Activated naive CD4-positive, alpha-beta T cell treated with anti-CD3 and anti-CD28 coated beads, Interleukin-2, amount 50 U/mL, for 72 hours (primary cell): ENCODE measurements at places on chromosomes 11 and 22.

DNA sequence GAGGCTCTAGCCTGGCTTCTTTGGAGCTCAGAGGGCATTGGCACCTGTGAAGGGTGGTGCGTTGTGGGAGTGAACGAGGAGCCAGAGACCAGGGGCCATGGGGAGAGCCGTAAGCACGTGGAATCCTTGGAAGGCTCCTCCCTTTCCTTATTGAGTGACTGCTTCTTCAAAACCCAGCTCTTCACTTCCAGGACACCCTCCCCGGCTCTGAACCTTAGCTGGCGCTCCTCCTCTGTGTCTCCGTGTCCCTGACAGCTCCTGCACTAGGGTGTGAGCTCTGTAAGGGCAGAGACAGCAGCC lies 26.3 kb downstream of the POLR3H start:
- no peak for DNase-seq

GRCh38 chr11:65384301-65384889 lies 1.9 kb upstream of the SLC25A45 start:
- DNase-seq = no peak

GRCh38 chr11:109040303-109040702 lies 375.4 kb downstream of the DDX10 start:
- no peak for DNase-seq

DNA sequence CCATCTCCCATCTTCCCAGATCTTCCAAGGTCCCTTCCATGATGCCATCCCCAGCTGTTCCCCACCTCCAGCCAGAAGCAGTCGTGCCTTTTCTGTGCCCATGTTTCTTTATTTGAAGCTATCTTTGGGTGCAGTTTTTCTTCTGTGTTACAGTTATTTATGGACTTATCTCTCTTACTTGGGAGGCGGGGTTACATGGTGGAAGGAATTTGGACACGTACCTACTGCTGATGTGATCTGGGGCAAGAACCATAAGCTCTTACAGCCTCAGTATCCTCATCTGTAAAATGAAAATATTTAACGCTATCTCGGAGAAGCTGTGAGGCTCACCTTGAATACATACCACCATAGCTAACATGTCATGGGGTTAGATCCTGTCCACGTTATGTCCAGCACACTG lies 98.9 kb downstream of the ZBTB16 start:
- DNase-seq = no peak

GRCh38 chr11:17929171-17929570 lies 83.7 kb downstream of the SERGEF start:
- no peak for DNase-seq

DNA sequence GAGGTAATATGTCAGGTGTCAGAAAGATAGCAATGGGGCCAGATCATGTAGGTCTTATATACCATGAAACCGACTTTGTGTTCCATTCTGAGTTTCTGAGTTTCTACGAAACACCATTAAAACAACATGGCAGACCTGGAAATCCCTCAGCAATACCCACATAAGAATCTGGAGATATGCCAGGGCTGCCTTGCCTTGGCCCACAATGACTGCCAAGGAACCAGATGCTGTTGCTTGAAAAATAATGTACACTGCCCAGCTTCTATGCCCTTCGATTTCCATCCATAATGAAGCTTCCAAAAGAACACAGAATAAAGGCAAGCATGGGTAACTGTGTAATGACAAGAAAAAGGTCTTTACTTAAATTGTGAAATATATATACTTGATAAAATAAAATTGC lies 277.4 kb downstream of the SOX6 start:
- DNase-seq = no peak

- no peak for DNase-seq
Measured at GRCh38 chr22:23801238-23801821, 14.6 kb downstream of the SMARCB1 start.

GRCh38 chr11:125123194-125123946 lies 11.9 kb upstream of the TMEM218 start:
- no peak for DNase-seq

GRCh38 chr22:50299785-50300619 lies 7.4 kb downstream of the PLXNB2 start:
- DNase-seq = no peak

DNA sequence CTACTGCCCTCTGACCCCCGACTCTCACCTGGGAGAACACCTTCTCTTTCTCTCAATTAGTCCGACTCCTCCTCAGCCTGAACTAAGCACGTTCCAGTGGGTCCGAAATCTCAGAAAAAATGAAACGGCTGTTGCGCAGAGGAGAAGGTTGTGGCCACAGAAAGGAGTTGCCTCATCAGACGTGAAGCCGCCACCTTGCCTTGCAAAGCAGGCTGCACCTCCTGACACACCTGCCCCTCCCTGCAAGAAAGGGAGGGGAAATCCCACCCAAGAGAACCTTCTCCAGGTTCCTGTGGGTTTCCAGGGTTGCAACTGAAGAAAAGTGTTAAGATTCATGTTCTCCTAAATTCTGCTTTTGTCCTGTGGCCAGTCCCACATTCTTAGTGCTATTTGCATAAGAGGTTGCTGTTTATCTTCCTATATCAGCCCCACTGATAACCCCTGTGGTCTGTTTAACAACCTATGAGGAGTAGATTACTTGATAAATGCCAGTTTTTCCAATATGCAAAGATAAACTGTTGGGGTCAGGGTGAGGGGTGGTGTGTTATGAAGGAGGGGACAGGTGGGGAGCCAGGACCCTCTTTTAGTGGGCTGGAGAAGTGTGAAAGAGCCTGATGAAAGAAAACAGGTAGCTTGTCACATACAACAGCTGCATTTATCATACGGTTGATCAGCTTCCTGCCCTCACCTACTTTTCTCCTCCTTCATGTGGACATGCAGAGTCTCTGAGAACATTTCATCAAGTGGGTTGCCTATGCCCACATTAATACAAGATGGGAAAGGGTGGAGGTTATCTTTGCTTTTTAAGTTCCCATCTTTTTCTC lies 18.2 kb downstream of the ZBTB16 start:
- no peak for DNase-seq

DNA sequence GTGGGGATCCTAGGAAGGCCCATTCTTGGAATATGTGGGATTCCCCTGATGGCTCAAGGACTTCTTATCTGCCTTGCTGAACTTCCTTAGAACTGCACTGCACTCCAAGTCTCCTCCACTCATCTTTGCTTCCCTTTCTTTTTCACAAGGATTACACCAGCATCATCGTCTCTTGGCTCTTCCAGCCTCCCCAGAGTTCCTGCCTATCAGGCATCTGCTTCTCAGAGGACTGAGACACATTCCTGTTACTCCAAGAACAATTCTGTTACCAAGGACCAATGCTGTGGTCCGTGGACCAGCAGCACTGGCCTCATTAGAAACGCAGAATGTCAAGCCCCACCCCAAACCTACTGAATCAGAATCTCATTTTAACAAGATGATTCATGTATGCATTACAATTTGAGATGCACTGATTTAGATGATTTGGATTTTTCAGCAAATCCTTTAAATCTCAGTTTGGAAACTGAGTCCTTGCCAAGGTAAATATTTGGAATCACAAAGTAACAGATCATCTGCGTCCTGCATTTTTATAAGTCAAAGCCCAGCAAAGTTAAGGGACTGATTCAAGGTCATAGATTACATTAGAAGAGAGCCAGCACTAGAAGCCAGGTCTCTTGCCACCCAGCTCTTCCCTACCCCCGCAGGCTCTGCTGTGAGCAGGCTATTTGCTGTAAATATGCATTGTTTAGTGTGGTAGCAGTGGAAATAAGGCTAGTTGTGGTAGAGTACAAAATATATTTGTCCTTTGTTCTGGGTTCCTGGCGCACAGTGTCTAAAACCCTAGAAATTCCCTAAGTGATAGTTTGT lies 110.9 kb downstream of the SWAP70 start:
- no peak for DNase-seq

- peak; percentile 45 for DNase-seq
Measured at GRCh38 chr11:72224564-72225410, at the start of gene INPPL1. INPPL1 (plus strand) TSS chr11:72224767; CDS start chr11:72224985, 218 bp downstream.

DNA sequence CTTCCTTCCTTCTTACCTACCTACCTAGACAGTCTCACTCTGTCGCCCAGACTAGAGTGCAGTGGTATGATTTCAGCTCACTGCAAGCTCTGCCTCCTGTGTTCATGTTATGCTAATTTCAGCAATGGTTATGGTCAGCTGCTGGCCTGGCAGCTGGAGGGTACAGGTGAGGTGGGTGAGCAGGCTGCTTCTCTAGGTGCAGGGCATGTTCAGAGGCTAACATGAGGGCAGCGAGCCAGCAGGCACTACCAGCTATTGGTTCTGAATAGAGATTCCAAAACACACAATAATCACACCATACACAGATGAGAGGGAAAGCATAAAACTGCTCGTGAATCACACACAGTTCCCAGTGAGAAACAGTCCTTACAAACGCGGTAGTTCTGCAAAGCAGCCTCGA lies 48.7 kb upstream of the RFPL3 start:
- no peak for DNase-seq

- DNase-seq = peak; percentile 57
Measured at GRCh38 chr22:17705951-17706900, 67.7 kb downstream of the BCL2L13 start.

- no peak for DNase-seq
Measured at GRCh38 chr11:5524756-5525155, 8.3 kb upstream of the UBQLNL start.

DNA sequence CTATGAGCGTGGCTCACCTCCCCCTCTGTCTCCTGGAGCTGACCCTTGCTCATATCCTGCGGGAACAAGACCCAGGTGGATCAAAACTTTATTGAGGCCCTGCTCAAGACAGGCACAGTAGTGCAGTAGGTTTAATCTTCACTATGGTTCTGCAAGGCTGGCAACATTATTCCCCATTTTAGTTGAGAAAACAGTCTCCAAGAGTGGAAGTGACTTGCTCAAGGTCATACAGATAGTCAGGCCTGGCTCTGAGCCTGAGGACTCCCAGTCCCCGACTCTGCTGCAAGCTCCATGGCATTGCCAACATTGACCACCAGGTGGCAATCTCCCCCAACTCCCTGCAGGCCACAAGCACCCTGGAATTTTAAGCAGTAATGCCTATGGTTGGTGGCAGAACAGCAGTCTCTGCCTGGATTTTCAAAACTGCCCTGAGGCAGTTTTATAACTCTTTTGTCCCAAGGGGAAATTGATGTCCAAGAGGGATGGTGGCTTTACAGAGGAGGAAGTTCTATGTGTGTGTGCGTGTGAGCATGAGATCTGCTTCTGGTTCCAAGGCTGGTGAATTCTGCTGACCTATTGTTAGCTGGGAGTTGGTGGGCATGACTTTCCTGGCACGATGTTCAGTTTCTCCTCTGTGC lies 34.1 kb downstream of the NEU3 start:
- peak; percentile 79 for DNase-seq

- no peak for DNase-seq
Measured at GRCh38 chr11:59180168-59180776, 8.3 kb downstream of the DTX4 start.

DNA sequence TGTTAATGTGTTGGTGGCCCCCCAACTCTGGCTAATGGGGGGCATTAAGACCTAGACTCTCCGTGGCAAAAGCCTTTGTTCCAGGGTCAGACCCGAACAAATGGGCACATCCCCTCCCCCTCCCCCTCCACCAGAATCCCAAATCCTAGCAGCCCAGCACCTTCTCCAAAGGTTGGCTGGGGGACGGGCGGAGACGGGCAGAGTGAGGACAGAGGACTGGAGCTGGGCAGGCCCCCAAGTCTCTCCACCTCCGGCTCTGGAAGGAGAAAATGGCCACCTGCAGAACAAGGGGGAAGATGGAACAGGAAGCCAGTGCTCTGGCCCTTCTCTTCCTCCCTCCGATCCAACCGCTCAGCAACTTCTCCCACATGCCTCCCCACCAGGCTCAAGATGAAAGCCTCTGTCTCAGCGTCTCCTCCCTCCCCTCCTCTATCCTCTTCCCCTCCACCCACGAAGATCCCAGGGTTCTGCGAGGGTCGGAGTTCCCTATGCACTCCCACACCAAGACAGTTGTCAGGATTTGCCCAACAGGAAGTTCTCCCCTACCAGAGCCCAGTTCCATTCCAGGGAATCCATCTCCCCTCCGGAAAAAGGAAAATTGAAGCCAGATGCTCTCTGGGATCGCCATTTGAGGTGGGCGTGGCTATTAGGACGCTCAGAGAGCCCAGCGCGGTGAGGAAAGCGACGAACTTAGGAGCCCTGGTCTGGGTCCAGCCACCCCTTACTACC lies 20.1 kb downstream of the ADA2 start:
- DNase-seq = no peak

DNA sequence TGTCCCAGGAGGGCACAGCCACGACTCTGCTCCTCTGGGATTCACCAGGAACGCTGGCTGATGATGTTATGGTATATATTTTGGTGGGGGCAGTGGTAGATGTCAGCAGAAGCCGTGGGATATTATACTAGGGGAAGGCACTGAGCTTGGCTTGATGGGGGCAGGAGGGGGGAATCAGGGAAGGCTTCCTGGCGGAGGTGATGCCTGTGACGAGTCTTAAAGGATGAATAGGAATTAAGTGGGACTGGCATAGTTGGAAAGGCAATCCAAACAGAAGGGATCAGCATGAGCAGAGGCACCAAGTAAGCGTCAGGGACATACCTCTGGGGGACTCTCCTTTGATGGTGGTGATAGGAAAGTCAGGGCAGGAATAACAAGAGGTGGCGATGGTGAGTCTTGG lies 47.6 kb downstream of the TP53I11 start:
- DNase-seq = no peak

DNA sequence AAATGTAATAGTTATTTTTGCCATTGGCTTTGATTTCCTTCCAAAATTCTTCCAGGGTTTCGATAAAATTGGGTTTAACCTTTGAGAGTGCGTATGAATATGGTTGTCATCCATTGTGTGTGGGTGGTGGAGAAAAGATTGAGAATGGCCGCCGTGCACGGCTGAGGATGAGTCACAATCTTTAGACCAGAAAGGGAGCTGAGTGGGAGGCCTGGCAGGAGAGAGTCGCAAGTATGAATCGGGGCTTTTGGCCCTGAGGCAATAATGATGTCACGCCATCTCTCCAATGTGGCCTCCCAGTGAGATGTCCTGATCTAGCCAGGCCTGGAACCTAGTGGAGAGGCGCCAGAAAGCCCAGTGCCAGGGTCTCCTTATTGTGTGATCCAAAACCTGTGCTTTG lies 33.1 kb upstream of the SMPD1 start:
- no peak for DNase-seq

DNA sequence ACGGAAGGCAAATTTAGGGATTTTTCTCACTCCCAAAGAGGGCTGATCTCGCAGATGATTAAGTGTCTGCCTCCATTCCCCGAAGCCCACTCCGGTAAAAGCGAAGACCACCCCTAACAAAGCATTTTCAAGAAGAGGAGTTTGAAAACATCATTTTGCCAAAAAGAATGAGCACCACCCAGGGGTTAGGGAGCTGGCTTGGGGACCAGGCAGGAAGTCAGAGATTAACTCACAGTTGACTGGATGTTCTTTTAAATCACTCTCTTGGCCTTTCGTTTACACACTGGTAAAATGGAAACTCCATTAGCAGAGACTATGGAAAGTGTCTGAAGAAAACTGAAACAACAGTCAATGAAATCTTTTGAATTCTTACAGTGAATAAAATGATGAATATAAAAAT lies 7.9 kb upstream of the TRIM44 start:
- DNase-seq = no peak

DNA sequence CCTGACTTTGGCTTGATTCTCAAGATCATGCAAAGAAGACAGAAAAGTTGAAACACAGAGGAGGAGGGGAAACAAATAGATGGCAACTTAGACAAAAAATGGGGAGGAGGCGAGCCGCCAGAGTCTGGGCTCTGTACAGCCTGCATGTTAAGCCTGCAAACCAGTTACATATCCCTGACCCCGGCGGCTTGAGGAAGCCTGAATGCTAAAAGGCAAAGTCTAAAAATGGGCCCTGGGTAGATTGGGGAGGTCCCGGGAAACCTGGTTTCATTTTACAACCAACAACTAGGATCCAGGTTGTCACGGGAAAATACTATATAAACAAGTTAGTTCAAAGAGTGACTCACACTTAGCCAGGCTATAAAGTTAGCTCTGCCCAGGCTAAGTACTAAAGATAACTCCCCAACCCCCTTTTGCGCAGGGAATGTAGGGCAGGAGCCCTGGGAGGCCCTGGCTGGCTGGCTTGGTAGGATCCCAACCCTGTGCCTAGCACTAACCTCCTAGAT lies 18.8 kb upstream of the ZBTB16 start:
- DNase-seq = no peak
